ENCODE measurements at places on chromosomes 16 and 17.

- no peak for DNase-seq
These were observed 77.1 kb upstream of the METRNL start for GRCh38 chr17:83002118-83002805.

GRCh38 chr16:78579020-78579419 is 479.6 kb downstream of the WWOX start:
- DNase-seq = no peak

DNA sequence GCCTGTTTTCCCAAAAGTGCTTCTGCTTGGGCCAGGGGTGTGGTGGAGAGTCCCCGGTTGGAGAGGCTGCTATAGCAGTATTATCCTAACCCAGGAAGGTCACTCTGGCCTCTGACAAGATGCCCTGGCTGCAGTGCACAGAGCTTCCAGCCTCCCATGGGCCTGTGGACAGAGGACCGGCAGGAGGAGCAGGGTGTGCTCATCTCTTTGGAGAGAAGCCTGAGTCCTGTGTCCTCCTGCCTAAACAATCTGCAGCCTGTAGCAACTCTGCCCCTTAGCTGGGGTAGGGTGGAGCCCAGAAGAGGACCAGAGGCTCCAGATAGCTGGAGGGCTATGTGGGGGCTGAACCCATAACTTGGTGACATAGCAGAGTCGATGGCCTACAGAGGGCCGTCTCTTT is 78.0 kb downstream of the MPRIP start:
- DNase-seq = no peak

DNA sequence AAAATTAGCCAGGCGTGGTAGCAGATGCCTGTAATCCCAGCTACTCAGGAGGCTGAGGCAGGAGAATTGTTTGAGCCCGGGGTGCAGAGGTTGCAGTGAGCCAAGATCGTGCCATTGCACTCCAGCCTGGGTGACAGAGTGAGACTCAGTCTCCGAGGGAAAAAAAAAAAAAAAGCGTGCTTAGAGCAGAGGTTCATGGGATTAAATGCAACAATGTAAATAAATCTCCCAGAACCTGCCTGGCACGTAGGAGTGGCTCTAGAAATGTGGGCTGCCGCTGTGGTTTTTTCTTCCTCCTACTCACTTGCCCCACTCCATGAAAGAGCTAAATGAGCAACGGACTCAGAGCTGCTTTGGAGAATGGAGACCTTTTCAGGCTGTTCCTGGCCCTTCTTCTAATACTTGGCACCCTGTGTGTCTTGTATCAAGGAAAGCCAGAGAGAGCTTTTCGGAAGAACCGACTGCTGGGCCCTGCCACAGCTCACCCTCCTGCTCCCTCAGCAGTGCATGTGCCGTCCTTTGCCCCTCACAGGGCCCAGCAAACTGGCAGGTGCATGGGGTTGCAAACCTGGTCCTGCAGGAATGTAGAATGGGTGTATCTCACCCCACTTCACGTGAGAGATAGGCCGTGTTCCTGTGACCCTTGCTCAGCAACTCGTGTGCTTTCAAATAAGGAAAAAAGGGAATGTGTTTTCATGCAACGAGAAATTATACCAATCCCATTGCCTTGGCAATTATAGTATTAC is 52.0 kb downstream of the LDHD start:
- DNase-seq = peak; percentile 48

- DNase-seq = no peak
These were observed 5.8 kb upstream of the MRPL58 start for GRCh38 chr17:75006653-75007052.

GRCh38 chr16:22948603-22949368 is 134.8 kb downstream of the HS3ST2 start:
- DNase-seq = peak; percentile 53

- no peak for DNase-seq
These were observed 9.0 kb downstream of the KRTAP9-7 start for GRCh38 chr17:41284546-41284945.

GRCh38 chr17:60641126-60641525 is 36.5 kb upstream of the BCAS3 start:
- no peak for DNase-seq

- DNase-seq = no peak
These were observed 8.1 kb upstream of the SLC6A4 start for GRCh38 chr17:30243568-30243967.
